ENCODE measurements at places on chromosomes 7 and 10.

DNA sequence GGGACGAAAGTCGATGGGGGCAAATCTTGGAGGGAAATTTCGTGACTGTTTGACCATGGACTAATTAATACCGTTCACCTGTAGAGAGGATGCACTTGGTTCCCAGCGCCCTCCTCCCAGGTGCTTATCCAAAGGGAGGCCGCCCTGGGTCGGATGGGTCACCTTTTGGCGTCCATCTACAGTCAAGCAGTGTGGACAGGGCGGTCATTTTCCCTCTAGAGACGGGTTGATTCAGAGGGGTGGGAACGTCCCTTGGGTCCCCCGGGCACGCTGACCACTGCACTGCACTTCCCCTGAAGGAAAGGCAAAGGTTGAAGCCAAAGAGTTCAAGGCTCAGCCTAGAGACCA, 2.0 kb downstream of the PRR15 start:
- no peak for DNase-seq

DNA sequence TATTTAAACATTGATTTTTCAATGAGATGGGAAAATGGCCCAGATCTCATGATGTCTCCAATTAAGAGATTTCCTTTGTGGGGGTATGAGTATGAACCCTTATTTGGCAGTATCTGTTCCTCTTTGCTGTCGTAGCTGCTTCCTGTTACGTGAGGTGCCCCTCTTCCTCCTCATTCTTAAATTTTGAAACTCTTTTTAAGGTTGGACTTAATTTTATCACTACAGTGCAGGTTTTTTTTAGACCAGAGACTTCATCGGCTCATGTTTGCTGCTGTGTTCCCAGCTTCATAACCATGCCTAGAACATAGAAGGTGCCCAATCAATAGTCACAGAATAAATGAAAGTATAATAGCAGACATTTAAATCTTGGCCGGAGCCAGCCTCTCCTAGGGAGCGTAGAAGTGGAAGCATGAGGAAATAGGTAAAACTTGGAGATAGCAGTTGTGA, 2.4 kb downstream of the MIOS start:
- DNase-seq: no peak

DNA sequence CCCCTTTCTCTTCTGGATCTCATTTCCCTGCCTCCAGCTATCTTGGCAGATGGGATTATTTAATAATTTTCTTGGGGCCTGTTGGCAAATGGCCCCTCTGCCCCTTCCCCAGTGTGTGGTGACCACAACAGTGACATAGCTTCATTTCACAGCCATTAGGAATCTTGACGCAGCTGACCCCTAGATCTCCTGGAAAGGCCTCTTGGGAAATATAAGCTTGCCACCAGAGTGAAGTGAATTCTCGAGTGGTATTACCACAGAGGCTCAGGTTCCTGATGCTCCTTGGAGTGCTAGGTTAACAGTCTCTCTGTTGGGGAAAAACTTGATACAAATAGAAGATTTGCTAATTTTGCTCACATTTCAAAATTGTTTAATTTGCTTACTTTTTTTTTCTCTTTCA, 57.8 kb downstream of the AUTS2 start:
- DNase-seq: no peak

GRCh38 chr7:93031795-93032194, 86.0 kb downstream of the SAMD9 start:
- DNase-seq: no peak

DNA sequence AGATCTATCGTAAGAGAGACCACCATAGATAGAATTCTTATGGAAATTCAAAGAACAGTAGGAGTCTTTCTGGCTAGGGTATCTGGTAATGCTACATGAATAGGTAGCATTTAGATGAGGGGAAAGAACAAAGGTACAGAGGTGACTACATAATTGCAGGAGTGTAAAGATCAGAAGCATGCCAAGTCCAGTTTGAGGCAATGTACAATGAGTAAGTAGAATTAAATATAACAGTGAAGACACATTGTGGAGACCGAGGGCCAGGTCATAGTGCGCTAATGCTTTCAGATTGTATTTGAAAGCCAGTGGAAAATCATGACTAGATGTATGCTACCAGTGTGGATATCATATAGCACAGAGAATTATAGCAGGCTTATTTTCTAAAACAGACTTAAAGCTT, 1611.6 kb upstream of the LRRTM3 start:
- DNase-seq: no peak

- DNase-seq: no peak
Observed at GRCh38 chr10:116071453-116072148, 201.4 kb downstream of the GFRA1 start.

- no peak for DNase-seq
Observed at GRCh38 chr10:34587680-34588019, 227.4 kb downstream of the PARD3 start.

GRCh38 chr10:124032971-124033886, 60.2 kb downstream of the CHST15 start:
- DNase-seq: no peak

DNA sequence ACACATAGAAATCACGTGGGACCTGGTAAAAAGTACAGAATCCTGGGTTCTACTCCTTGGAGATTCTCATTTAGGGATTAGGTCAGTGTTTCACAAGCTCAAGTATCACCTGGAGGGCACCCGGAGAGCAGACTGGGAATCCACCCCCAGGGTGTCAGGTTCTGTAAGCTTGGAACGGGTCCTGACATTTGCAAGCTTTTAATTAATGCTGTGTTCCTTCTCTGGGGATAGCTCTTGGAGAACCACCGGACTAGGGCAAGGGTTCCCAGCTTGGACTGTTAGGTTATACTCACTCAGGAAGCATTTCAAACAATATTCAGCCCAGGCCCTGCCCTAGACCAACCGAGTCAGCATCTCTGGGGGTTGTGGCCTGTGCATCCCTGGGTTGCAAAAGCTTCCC, 23.0 kb downstream of the TCF7L2 start:
- DNase-seq: no peak

GRCh38 chr7:47757921-47758411, 176.1 kb upstream of the TNS3 start:
- no peak for DNase-seq

DNA sequence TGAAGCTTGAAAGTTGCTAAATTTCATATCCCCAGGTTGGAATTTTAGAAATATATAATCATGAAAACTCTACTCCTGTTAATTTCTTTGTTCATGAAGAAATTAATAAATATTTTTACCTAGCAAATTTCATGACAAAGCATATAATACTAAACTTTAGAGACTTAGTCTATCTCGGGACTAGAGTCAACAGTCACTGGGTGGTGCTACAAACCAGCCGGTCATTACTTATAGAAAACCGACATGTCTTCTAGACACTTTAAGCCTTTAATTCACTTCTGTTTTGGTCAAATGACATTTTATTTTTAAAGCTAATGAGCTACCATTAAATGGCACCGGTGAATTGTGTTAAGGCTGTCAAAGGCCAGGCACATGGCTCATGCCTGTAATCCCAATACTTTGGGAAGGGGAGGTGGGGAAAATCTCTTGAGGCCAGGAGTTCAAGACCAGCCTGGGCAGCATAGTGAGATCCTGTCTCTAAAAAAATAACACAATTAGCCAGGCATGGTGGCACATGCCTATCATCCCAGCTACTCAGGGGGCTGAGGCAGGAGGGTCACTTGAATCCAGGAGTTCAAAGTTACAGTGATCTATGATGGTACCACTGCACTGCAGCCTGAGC, 270.1 kb downstream of the CACNA2D1 start:
- DNase-seq: no peak

- no peak for DNase-seq
Observed at GRCh38 chr7:41183741-41184140, 519.1 kb downstream of the INHBA start.

- DNase-seq: no peak
Observed at GRCh38 chr10:12471135-12471534, 121.8 kb downstream of the CAMK1D start.

GRCh38 chr7:157502701-157503111, 165.9 kb downstream of the DNAJB6 start:
- DNase-seq: peak; percentile 35

DNA sequence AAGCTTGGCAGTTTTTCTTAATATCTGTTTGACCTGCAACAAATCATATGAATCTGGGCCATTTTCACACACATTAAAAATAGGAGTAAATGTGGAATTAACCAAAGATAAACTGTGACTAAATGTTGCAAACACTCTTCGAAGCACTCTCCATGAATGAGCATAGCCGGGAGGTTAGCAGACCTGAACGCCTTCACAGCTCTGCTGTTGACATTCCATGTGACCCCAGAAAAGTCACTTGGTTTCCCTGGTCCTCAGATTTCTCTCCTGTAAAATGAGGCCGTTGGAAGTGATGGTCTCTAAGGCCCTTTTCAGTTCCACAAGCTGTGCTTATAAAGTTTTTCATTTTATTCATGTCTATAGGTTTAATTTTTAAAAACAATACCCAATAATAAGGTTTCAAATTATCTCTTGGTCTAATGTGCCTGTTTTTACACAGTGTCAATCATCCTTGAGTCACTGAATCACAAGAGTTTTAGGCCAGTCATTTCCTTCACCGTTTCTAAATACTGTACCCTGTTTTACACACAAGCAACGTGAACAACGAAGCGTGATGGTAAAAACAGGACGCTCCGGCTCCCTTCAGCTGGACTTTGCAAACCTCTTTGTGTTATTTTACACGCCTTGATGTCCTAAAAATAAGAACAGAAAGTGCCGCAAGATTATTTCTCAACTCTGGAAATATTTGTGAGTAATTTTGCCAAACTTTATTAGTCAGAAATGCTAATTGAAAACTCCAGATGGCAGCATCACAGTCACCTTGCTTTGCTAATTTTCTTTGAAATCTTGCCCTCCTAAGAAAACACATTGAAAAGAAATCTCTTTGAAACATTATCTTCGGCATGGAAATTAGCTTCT, 38.6 kb upstream of the MET start:
- DNase-seq: no peak

DNA sequence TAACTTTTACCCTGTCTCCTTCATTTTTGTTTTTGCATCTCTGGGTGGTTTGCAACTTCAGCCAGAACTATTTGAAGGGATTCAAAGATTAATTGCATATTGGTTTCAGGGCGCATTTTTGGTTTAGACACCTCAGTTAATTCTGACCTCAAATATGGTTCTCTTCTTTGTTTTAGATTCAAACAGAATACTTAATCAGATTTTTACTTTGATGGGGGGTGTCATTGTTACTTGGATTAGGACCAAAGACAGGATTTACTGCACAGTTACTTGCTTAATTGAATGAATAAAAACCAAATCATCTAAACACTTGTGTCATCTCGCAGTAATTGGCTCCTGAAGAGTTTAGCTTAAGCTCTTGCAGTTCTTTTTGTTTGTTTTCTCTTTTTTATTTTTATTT, 100.9 kb downstream of the PHTF2 start:
- no peak for DNase-seq

GRCh38 chr7:37039131-37039749, 314.9 kb upstream of the AOAH start:
- no peak for DNase-seq

GRCh38 chr7:3649250-3649649, 348.2 kb downstream of the SDK1 start:
- DNase-seq: no peak

- no peak for DNase-seq
Observed at GRCh38 chr10:80122746-80123145, 9.8 kb upstream of the PLAC9 start.

Measured in stimulated activated CD4-positive, alpha-beta T cell treated with anti-CD3 and anti-CD28 coated beads, Interleukin-12 subunit alpha, Interleukin-12 subunit beta, amount 100 ng/mL, for 48 hours (primary cell).